Activated CD4-positive, alpha-beta T cell treated with anti-CD3 and anti-CD28 coated beads, Interleukin-2, amount 50 U/mL, for 16 hours (primary cell): ENCODE measurements at places on chromosomes 12 and 14.
A peak's percentile ranks its signal among the peaks of the same experiment; 100 is the strongest.

DNA sequence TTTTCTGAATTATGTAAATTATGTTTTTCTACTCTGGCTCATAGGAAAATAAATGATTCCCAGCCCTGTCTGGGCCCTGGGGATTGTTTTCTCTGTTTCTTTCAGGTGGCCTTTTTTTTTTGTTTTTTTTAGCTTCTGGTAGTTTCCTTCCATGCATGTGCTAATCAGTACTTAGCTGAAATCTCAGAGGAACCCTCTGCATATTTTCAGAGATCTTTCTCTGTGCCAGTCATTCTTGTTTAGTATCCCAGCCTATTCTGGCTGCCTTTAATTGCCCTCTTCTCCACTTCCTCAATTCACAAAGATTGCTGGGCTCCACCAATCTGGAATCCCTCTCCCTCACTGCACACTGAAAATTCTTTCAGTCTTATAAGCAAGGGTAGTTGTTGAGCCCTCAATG is 46.9 kb downstream of the CNOT2 start:
- no peak for DNase-seq

DNA sequence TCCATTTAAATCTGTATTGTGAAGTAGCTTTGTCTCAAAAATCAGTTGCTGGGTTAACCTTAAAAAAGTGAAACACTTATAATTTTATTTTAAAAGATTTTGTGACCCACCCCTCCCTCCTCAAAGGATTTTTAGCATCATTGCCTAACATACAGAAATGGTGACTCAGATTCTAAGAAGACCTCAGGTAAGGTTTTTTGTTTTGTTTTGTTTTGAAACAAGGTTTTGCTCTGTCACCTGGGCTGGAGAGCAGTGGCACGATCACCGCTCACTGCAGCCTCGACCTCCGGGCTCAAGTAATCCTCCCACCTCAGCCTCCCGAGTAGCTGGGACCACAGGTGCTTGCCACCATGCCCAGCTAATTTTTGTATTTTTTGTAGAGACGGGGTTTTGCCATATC is 74.2 kb downstream of the GNS start:
- no peak for DNase-seq

DNA sequence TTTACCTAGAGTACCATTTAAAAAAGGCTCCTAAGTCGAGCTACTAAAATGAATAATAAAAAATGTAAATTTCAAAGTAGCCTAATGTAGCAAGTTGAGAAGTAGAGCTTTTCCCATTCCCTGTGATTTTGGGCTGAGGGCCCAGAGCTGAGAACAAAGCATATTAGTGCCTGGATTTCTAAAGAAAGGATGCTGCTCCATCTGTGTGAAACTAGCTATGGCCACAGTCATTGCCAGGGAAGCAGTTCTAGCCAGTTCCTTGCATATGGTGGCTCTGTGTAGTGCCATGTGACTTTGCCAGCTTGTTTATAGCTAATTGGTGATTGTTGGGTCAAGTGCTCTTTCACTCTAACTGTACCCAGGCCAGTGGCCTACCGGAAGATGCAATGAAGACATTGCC is 20.4 kb upstream of the FBXO33 start:
- no peak for DNase-seq

DNA sequence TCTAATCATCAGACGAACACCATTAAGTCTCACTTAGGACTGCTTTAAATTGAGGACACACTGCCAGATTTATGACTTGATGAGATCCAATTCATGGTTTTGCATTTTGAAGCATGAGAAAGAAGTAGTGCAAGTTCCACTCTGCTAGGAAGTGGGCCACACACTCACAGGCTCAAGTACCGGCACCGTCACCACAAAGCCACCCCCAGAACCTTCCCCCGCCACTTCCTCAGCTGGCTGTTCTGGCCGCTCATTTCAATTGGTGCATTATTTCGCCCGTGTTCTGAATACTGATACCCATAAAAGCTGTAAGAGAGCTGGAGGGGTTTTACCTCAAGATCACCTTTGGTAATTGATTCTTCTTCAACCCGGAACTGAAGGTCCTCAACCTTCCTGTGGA is 70.1 kb downstream of the CLIP1 start:
- no peak for DNase-seq

DNA sequence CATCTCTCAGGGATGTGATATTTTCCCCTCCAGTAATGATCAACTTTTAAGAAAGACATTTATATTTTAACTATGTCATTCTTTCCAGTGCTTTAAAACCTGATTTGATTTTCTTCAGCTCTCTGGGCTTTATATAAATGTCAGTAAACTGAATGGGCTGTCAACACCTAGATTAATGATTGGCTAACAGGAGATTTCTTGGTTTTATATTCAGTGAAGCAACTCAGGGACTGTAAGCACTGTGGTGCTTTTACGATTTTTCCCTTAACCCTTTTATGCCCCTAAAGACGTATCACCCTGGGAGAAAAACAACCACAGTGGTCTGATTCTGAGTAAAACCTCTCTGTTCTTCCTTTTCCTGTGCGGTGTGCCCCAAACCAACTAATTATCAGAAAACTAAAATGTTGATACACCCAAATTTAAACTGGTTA is 38.0 kb downstream of the PTGER2 start:
- DNase-seq, result peak; percentile 81

- DNase-seq, result no peak
These were observed 270.4 kb upstream of the RTL1 start for GRCh38 chr14:101173698-101174521.

GRCh38 chr14:99378782-99379214 is 101.9 kb downstream of the SETD3 start:
- no peak for DNase-seq

DNA sequence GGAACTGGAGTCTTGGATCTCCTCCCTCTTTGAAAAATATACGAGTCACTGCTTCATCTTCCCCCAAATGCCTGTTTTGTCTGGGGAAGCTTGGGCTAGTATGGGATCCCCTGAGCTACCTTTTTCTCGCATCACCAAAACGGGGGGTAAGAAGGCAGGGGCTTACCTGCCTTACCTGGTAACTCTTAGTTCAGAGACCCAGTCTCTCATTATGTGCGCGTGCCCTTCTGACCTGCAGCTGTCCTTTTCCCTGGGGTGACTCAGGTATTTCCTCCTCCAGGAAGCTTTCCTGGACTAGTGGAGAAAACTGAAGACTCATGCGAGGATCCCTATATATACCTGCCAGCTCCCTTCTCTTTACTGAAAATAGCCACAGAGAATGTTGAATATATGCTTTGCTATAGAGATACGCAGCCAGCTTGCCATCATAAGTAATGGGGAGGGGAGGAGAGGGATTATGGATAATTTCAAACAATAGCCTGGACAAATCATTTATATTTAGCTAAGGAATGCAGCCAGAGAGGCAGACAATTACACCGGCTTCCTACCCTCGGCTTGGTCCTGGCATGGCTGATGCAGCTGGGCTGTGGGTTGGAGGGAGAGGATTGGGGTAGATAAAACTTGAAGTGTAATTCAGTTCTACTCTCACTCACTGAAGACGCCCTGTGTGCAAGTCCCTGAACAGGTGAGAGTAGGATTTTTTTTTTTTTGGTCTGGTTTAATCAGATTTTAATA is 1.1 kb downstream of the TSPAN9 start:
- no peak for DNase-seq

GRCh38 chr12:1814266-1814665 is 6.1 kb upstream of the LRTM2 start:
- DNase-seq, result no peak

- DNase-seq, result no peak
These were observed 41.6 kb upstream of the VASH1 start for GRCh38 chr14:76719666-76720065.

DNA sequence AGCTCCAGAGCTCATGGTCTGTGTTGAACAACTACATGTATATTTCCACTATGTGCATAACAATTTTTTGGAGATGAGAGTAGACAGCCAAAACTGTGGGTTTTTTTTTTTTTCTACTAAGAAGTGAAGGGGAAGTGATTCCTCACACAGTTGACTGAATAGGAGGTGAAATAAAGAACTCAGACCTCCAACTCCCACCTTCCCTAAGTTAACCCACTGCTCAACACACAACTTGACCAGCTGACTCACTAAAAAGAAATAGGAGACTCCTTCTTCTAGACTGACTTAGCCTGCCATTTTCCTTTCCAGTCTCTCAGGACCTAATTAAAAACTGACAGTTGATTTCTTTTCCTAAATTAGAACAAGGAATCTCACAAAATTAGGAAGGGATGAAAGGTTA is 1.7 kb downstream of the M6PR start:
- no peak for DNase-seq

GRCh38 chr14:30974628-30975027 is 50.8 kb upstream of the AP4S1 start:
- DNase-seq, result no peak

DNA sequence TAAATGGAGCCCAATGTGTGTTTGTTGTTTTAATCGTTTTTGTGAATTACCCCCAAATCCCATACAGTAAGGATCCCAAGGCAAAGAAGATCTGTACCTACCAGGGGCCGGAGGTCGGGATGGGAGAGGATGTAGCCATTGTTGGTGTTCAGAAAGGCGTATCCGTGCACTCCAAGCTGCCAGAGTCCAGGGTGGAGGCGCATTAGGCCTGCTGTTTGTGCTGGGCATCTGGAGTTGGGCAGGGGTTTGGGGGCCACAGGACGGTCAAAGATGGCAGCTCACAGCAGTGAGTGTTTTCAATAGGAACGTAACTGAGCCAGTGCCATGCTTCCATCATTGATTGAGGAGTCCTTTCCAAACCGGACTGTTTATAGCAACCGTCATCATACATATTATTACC is 40.2 kb downstream of the CACNA2D4 start:
- DNase-seq, result no peak

DNA sequence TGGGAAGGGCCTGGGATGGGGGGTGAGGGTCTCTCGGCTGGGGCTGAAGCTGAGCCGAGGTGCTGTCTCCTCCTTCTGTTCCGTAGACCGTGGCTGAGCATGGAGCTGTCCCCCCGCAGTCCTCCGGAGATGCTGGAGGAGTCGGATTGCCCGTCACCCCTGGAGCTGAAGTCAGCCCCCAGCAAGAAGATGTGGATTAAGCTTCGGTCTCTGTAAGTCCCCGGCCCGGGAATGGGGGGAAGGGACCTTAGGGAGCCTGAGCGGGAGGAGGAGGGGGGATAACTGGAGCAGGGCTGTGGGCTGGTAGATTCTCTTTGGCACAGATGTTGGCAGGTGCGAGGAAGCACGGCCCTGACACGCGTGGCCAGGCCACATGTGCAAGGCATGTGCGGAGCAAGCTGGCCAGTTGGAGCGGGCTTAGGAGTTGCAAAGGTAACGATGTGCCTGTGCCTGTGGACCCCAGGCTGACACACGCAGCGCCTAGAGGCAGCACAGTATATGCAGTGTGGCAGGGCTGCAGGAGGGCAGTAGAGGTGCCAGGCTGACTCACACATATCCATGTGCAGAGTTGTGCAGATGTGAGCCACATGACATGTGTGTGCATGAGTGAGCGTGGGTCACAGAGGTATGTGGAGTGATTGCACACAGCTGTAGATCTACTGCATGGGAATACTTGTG is 512 bp downstream of the PDE1B start:
- peak; percentile 25 for DNase-seq

- DNase-seq, result no peak
These were observed 37.6 kb downstream of the INSM2 start for GRCh38 chr14:35571598-35571997.

DNA sequence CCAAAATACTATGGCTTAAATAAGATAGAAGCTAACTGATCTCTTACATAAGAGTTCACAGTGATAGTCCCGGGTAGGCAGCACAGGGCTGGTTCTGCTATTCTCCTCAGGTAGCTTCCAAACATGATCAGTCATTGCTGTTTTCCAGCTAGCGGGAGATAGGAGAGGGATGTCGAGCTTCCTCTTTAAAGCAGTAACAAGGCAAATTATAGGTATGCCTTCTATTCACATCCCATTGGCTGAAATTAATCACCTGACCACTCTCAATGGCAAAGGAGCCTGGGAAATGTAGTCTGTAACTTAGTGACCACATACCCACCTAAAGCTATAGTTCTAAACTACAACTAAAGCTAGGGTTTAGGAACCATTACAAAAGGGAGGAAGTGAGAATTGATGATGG is 34.5 kb upstream of the VRK1 start:
- peak; percentile 62 for DNase-seq

DNA sequence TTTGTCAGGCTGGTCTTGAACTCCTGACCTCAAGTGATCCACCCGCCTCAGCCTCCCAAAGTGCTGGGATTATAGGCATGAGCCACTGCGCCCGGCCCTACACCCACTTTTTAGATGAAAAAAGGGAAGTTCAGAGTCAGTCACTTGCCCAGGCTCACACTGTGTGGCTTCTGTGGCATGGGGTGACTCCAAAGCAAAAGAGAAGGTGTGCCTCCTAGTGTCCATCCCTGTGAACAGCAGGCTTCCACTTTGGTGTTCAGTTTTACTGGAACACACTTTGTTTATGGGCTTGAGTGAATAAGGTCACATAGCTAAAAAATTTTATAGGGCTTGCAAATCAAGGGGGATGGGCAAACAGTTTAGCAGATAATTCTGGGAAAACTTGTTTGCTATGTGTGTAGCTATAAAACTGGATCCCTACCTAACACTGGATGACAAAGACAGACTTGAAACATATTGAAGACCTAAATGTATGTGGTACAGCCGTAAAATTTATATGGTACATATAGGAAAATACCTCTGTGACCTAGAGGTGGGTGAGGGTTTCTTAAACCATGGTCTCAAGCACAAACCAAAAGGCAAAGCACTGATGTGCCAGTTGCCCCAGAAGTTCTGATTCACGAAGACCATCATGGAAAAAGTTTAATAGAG is 54.9 kb downstream of the EID3 start:
- peak; percentile 68 for DNase-seq

DNA sequence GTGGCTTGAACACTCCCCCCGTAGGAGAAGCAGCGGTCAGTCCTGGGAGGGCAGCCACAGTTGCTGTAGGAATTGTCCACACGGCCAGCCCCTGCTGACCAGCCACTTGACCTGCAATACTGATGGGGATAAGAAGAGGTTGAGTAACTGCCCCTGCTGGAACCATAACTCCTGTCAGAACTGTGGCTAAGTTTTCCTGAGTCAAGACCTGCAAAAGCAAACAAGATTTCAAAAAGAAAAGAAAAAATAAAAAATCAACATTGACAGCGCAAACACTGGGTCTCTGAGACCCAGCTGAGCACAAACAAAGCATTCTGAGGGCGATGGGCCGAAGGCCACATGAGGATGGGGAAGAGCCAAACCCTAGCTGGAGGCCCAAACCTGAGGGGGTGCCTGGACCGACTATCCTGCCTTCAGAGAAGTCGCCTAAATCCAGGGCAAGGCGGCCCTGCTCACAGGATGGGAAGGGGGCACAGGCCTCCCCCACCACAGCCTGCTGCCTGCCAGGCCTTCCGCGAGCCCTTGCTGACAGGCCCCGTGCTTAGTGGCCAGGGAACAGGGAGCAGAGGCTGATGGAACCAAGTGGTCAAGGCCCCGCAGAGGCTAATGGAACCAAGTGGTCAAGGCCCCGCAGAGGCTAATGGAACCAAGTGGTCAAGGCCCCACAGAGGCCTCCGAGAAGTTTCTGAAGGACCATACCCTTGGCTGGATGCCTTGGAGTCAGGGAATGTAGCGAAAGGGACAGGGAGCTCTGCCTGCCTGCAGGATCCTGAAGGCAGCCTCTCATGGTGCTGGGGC is 19.1 kb downstream of the POU6F1 start:
- DNase-seq, result no peak

GRCh38 chr12:11688831-11689230 is 39.4 kb downstream of the ETV6 start:
- DNase-seq, result no peak
